Placental epithelial cell (primary cell): ENCODE measurements at places on chromosomes 2 and 18. TPM values are rescaled to one million over a fixed set of nuclear protein-coding genes. Genes with fewer than 3 reads are reported as not detected.

Gene CNTNAP5
- total RNA-seq, result not detected in 2 replicates

Gene ITM2C
- total RNA-seq, result 126 and 224 TPM in 2 replicates

Gene SLC8A1
- 4.3 and 8.2 TPM in 2 replicates for total RNA-seq

Gene AMER3
- total RNA-seq, result not detected in 2 replicates

Gene PSMA8
- total RNA-seq, result 1.4 TPM in 1 of 2 replicates, not detected in the other

Gene MARCHF4
- total RNA-seq, result 0.39 and 8.0 TPM in 2 replicates

Gene HOXD3
- total RNA-seq, result not detected in 2 replicates

Gene FBXO36
- 2.0 and 2.6 TPM in 2 replicates for total RNA-seq

Gene LHCGR
- total RNA-seq, result not detected in 2 replicates

Gene TLX2
- not detected in 2 replicates for total RNA-seq

Gene BMPR2
- 44.8 and 68.0 TPM in 2 replicates for total RNA-seq

Gene ANO7
- total RNA-seq, result under 0.01 TPM in 1 of 2 replicates, not detected in the other

Gene STK17B
- 20.8 and 31.0 TPM in 2 replicates for total RNA-seq

Gene GCKR
- 1.2 TPM in 1 of 2 replicates, not detected in the other for total RNA-seq

Gene SLC9A4
- 0.22 and 0.79 TPM in 2 replicates for total RNA-seq

Gene B4GALT6
- 5.4 and 6.7 TPM in 2 replicates for total RNA-seq

Gene CTDSP1
- total RNA-seq, result 77.3 and 130 TPM in 2 replicates

Gene CCBE1
- total RNA-seq, result under 0.01 and 0.11 TPM in 2 replicates

Gene AQP4
- total RNA-seq, result not detected in 2 replicates

Gene COL4A3
- 0.39 and 0.43 TPM in 2 replicates for total RNA-seq

Gene CLEC4F
- not detected in 2 replicates for total RNA-seq

Gene MOCOS
- 0.39 and 0.76 TPM in 2 replicates for total RNA-seq

Gene SULT1C4
- not detected in 2 replicates for total RNA-seq

Gene CRYGD
- not detected in 2 replicates for total RNA-seq

Gene CYS1
- 0.39 TPM in 1 of 2 replicates, not detected in the other for total RNA-seq

Gene ITPRIPL1
- 3.0 and 4.3 TPM in 2 replicates for total RNA-seq

Gene APLF
- 2.8 and 4.3 TPM in 2 replicates for total RNA-seq

Gene ALLC
- total RNA-seq, result not detected in 2 replicates

Gene POTEI
- not detected in 2 replicates for total RNA-seq

Gene PFN4
- total RNA-seq, result 2.4 TPM in 2 replicates

Gene LIMS3
- 1.7 and 3.5 TPM in 2 replicates for total RNA-seq

Gene RGPD3
- under 0.01 and 0.11 TPM in 2 replicates for total RNA-seq

Gene MERTK
- 31.3 and 54.2 TPM in 2 replicates for total RNA-seq

Gene COQ10B
- 20.8 and 40.3 TPM in 2 replicates for total RNA-seq

Gene ACTG2
- total RNA-seq, result 0.39 and 0.98 TPM in 2 replicates

Gene C2orf78
- not detected in 2 replicates for total RNA-seq

Gene UGT1A8
- total RNA-seq, result not detected in 2 replicates

Gene MAP2
- 1.5 and 5.1 TPM in 2 replicates for total RNA-seq

Gene LDLRAD4
- total RNA-seq, result under 0.01 TPM in 1 of 2 replicates, not detected in the other

Gene RESP18
- total RNA-seq, result not detected in 2 replicates

Gene CRYGB
- not detected in 2 replicates for total RNA-seq

Gene CCL20
- 2.4 and 2.9 TPM in 2 replicates for total RNA-seq

Gene TMEM178A
- 0.79 TPM in 1 of 2 replicates, not detected in the other for total RNA-seq

Gene KYNU
- 0.98 and 3.1 TPM in 2 replicates for total RNA-seq

Gene NEB
- total RNA-seq, result 0.54 and 2.7 TPM in 2 replicates

Gene OTX1
- 0.33 TPM in 1 of 2 replicates, not detected in the other for total RNA-seq

Gene DNAJC5G
- total RNA-seq, result not detected in 2 replicates

Gene LOXHD1
- total RNA-seq, result not detected in 2 replicates

Gene INO80D
- total RNA-seq, result 7.1 and 13.1 TPM in 2 replicates

Gene BARD1
- total RNA-seq, result 22.3 and 22.4 TPM in 2 replicates

Gene ALPG
- total RNA-seq, result under 0.01 TPM in 1 of 2 replicates, not detected in the other

Gene RGPD6
- 25.1 and 26.3 TPM in 2 replicates for total RNA-seq

Gene FAHD2B
- 4.7 and 4.8 TPM in 2 replicates for total RNA-seq

Gene IL1B
- total RNA-seq, result 0.11 TPM in 1 of 2 replicates, not detected in the other

Gene SPHKAP
- not detected in 2 replicates for total RNA-seq

Gene FOXI3
- not detected in 2 replicates for total RNA-seq

Gene HRH4
- total RNA-seq, result not detected in 2 replicates
